ENCODE measurements at places on chromosomes 1 and 21.

DNA sequence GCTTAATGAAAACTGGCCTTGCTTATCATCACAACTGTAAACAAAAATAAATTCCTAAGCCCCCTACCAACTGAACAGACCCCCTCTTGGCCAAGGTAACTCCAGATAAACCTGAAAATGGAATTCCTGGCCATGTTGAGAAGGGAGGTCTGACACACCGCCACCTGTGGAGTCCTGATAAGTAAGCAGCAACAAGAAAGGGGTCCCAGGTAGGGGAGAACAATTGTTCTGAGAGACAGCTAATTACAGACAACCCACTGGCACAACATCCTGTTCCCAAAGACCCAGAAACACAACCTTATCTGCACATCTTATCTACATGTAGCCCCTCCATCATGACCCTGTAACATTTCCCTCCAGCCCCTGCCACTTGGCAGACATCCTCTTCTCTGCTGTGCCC is 91.2 kb upstream of the TNR start:
- no peak for DNase-seq

DNA sequence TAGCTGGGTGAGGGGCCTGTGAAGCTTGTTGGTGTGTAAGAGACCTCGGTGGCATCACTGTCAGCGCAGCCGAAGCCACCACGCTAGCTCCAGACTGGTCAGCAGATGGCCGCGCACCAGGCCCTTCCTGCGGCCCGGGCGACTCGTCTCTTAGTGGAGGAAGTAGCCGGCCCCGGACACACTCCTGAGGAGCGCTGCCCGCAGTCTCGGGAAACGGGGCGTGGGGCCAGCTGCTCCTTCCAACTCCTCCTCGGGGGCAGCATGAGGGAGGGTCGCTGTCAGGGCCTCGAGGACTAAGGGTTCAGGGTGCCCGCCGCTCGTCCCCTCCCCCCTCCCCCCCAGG is 20.4 kb downstream of the H3-3A start:
- no peak for DNase-seq

DNA sequence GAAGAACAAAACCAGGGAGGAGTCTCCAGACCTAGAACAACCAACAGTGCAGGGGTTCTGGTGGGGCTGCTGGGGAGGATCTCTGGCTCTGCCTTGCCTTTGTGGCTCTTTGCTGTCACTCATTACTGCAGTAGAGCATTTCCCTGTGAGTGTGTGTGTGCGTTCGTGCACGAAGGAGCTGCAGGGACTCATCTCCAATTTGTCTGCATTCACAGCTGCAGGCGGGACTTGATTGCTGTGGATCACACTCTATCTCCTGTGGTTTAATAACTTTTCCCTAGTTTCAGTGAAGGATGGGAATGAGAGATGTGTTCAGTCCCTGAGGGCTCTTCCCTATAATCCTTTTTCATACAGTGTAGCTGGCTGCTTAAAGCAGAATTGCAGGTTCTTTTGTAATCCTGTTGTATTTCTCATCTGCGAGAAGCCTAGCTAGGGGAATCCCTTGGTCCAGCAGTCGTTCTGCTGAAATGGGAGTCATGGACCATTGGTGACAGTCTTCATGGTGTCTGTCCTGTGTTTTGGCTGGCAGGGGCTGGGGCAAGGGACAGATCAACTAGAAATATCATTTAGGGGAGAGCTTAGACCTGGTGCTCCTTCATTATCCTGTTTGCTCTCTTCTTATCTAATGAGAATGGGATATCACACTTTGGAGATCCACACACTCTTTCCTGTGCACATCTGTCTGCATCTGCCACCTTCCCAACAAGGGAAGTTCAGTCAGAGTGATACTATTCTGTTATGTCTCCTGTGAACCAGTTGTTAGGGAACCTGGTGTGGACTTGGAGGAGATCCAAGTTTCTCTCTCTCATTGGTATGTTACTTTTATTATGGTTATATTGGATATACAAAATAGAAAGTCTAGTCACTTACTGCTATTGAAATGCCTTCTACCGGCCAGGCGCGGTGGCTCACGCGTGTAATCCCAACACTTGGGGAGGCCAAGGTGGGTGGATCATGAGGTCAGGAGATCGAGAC is 3.0 kb downstream of the PCP4L1 start:
- DNase-seq = no peak

DNA sequence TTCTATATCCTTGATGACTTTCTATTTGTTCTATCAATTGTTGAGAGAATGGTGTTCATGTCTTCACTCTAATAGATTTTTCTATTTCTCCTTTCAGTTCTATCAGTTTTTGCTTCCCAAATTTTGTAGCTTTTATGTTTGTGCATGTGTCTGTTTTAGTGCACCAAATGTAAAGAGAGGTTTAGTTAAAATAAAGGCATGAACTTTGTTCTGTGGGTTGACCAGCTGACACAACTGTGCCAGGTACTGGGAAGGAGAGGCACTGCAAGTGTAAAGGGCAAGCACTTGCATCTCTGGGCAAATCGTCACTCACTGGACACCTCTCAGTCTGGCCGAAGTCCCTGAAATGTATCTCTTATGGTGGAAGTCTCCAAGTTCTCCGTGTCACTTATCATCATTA is 38.6 kb upstream of the ABCD3 start:
- no peak for DNase-seq

GRCh38 chr1:162690672-162691434 is 58.6 kb downstream of the DDR2 start:
- DNase-seq = no peak

GRCh38 chr1:29134695-29135028 is 11.0 kb upstream of the TMEM200B start:
- no peak for DNase-seq

DNA sequence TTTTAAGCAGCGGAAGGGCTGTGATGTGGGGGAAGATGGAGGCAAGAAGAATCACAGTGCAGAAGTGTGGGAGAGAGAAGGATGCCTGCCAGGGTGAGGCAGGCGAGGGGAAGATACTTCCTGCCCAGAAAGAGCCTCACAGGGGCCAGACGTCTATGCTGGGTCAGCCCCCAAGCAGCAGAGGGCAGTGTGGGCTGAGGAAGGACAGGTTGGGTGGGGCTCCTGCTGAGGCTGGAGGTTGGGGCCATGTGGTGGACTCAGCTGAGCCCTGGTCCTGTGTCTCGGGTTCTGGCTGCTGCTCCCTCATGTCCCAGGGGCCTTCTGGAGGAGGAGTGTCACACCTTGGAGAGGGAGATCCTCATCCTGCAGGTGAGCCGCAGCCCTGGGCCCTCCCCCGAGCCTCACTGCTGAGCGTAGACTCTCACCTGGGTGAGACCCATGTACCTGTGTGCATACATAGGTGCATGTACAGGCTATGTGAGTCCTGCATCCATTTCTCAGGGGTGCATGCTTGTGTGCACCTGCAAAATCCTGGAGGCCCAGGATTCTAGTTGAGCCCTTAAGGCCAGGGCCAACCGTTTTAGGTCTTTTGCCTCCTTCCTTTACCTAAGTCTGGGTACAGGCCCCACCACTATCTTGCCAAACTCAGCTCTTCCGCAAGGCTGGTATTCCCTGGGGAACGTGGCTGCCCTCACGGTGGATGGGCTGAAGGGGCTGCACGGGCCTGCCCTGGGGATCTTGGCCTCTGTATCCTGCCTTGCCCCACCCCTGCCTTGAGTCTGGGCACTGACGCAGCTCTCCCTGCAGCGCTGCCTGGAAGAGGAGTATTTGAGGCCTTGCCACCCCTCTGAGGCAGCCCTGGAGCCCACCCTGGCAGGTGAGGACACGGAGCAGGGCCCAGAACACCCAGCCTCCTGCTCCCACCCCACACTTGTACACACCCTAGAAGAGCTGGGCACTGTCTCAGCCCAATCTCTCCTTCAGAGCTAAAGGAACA is 3.7 kb downstream of the CCDC24 start:
- peak; percentile 33 for DNase-seq

- DNase-seq = peak; percentile 32
These were observed 25.6 kb downstream of the TOMM20 start for GRCh38 chr1:235102993-235103411.

- no peak for DNase-seq
These were observed 1.3 kb upstream of the LAPTM5 start for GRCh38 chr1:30758785-30759380.

GRCh38 chr1:218674280-218674773 is 329.2 kb downstream of the TGFB2 start:
- DNase-seq = no peak

DNA sequence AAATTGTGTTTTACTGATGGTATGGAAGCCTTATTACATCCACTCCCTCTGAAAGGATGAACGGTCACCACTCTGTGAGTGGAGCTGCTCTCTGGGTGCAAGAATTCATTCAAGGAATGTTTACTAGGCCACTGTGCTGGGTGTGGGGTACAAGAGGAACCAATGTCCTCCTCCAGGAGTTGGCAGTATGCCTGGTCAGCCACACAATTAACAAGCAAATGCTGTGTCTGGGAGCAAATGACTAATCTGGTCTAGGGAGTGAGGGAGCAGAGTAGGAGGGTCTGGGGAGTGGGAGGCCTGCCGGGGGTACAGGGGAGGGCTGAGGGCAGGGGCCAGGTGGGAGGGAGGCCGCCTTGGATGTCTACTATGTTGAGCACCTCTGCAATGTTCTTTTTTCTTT is 27.2 kb upstream of the TDRD10 start:
- no peak for DNase-seq

GRCh38 chr1:32818804-32819541 is 1.5 kb downstream of the S100PBP start:
- no peak for DNase-seq

DNA sequence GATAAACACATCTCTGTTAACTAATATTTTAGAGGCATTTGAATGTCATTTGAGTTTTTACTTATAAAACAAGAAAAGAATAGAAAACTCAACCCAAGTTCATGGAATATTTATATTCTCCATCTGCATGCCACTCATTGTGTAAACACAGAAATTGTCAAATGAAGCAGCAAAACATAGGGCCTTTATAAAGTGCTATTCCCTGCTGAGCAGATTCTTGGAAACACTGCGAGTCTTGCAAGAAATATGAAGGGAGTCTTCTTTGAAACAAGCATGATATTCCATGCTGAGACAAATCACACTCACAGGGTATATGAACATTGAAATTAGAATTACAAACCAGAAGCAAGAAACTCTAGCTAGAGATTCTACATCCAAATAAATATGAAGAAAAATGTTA is 655.8 kb downstream of the BRINP3 start:
- no peak for DNase-seq

GRCh38 chr1:160357286-160358002 is 9.4 kb upstream of the NHLH1 start:
- DNase-seq = no peak

GRCh38 chr1:197775282-197776262 is at the start of gene DENND1B:
TSS of gene DENND1B (minus strand) at chr1:197775480. CDS start at chr1:197775155, 325 bp downstream.
- peak; percentile 24 for DNase-seq

GRCh38 chr1:107277022-107277421 is 136.2 kb downstream of the NTNG1 start:
- no peak for DNase-seq

- DNase-seq = no peak
These were observed 116.0 kb upstream of the KCNJ6 start for GRCh38 chr21:38032082-38032801.

DNA sequence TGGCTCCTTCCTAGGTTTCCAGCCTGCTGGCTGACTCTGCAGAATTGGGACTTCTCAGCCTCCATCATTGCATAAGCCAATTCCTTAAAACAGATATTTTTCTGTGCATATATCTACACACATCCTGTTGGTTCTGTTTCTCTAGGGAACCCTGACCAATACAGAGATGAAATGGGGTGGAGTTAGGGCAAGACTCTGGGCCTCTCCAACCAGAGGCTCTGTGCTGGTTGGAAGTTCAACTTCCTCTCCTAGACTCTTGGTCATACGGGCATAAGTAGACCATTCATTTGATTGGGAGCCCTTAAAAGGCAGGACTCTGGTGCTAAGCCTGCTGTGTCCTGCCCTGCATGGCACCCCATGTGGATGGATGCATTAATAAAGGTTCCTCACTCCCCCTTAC is 55.0 kb downstream of the CNIH3 start:
- no peak for DNase-seq

DNA sequence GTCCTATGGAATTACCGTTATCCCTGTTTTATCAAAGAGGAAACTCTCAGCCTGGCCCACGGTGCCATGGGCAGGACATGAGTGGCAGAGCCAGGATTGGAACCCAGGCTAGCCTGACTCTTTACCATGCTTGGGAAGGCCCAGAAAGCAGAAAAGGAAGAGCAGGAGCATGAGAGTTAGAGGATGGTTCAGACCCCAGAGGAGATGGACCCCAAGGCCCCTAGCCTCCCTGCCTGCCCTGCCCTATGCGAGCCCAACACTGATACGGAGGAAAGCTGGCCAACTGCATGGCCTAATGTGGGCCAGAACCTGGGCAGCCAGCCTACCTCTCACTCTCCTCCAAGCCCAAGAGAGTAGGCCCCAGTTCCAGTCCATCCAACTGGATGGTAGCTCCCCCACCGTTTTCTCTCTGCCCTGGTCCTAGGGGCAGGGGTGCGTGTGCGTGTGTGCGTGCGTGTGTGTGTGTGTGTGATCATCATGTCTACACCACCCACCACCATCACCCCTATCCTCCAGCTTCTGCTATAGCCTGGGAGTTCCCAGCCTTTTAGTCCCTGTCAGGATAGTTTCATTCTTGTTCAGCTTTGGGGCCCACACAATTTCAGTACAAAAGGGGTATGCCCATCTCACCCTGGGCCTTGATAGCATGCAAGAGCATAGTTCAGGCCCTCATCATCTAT is 15.4 kb upstream of the MEX3A start:
- no peak for DNase-seq

DNA sequence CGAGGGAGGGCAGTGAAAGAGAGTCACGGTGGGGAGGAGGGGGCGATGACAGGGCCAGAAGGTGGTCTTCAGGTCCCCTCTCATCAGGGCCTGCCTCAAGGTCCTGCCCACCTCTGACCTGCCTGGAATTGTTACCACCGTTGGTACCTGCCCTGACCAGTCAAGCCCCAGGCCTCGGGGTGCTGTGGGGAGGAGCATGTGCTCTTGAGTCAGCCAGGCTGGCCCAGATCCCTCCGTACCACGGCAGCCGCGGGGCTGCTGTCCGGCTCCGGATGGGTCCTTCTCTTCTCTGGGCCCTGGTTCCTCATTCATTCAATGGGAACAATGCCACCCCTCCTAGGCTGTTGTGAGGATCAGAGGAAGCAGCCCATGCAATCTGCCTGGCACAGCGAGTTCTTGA is 22.0 kb downstream of the SERINC2 start:
- no peak for DNase-seq

DNA sequence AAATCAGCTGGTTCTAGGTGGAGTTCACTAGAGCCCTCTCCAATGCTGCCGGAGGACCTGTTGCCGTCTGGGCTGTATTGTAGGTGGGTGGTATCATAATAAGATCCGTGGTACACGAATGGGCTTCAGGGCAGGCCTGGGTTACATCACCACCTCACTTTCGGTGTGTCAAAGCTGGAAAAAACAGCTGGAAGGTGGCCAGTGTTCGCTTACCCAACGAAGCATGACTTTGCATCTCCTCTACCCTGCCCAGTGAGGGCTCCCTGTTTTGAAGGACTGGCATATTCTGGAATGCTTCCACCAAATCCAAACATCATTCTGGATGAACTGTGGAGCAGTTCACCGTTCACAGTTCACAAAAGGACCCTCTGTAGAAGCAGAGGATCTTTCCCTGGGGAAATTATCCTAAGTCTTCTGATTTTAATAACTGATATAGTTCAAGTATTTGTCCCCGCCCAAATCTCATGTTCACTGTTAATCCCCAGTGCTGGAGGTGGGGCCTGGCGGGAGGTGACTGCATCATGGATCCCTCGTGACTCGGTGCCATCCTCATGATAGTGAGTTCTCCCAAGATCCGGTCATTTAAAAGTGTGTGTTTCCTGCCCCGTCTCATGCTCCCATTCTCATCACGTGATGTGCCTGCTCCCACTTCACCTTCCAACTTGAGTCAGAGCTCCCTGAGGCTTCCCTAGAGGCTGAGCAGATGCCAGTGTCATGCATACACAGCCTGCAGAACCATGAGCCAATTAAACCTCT is 429.0 kb downstream of the KIF26B start:
- peak; percentile 57 for DNase-seq

- no peak for DNase-seq
These were observed 9.6 kb upstream of the DUSP12 start for GRCh38 chr1:161739865-161740566.
